Stomach (tissue), 19 donors: ENCODE measurements at places on chromosomes 12 and 14.

- H3K27me3 ChIP-seq = no peaks in the 10 kb centered on the region
- H3K27ac ChIP-seq = no peak overlapping the region
- DNase-seq = no peak
- no peaks in the 10 kb centered on the region for H3K4me1 ChIP-seq
- no peaks in the 10 kb centered on the region for H3K36me3 ChIP-seq
Measured at GRCh38 chr12:106897981-106898901, 57.5 kb upstream of the TMEM263 start.

DNA sequence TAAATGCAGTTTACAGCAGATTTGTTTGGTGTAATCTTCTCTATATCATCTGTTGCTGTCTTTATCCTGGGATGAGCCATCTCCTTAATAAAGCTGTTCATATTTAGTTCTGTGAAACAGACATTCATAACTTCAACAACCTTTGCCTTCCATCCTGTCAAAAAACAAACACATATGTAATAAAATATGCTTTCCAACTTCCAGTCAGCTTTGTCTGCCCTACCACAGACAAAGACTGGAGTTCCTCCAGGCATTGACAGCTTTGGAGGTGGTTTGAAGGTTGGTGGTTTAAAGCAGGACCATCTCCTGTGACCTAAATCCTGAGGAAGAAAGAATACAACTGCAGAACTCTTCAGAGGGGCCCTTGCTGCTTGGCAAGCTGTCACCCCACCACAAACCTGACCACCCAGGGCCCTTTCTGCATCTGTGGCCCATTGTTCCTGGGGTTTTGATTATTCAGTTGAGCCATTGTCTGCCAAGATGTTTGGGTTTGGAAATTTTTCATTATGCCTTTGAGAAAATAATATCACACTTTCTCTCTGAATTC, 28.2 kb upstream of the PTGR2 start:
- H3K4me3 ChIP-seq = no peak overlapping the region
- peaks cover 13% of the 10 kb centered on the region for H3K4me1 ChIP-seq
- H3K27ac ChIP-seq = no peak overlapping the region
- H3K27me3 ChIP-seq = no peaks in the 10 kb centered on the region
- H3K36me3 ChIP-seq = no peaks in the 10 kb centered on the region

GRCh38 chr14:39939023-39939422, 506.8 kb upstream of the FBXO33 start:
- no peaks in the 10 kb centered on the region for H3K36me3 ChIP-seq
- H3K27me3 ChIP-seq = no peaks in the 10 kb centered on the region
- H3K4me1 ChIP-seq = no peaks in the 10 kb centered on the region
- H3K4me3 ChIP-seq = no peak overlapping the region
- DNase-seq = no peak

DNA sequence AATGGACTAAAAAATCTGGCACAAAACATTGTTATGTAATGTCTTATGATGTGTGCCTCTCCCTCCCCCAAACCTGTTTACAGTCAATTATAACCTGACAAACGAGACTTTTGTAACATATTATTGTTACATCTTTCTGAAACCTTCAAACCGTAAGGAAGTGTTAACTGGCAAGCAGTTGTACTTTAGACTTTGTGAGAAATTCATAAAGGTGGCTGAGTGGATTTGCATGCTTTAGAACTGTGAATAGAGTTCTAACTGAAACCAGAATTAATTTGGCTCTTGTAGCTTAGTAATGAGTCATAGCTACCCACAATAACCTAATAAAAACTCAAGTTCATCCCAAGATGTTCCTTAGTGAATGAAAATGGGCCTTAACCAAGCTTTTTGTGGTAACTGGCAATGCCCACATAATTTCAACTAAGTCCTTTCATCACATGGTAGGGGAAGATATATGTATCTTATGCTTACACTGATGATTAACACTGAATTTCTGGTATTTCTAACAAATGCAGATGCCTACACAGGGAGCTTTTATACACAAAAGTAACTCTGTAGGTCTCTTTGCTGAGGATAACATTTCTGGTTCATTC, 29.7 kb downstream of the RAD9B start:
- H3K4me3 ChIP-seq = no peak overlapping the region
- H3K27ac ChIP-seq = no peak overlapping the region
- DNase-seq = peak; percentile 16
- H3K27me3 ChIP-seq = no peaks in the 10 kb centered on the region

DNA sequence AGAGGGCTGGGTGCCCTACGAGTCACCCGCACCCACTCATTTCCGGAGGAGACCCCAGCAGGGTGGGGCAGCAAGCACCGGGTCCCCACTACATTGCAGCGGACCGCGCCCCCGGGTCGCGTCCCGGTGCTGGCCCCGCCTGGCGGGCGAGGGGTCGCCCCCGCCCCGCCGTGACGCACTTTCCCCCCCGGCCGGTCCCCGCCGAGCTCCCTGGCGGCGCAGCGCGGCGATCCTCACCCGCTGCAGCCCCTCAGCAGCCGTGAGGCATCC, 106.1 kb downstream of the PRICKLE1 start:
- peaks cover 7% of the 10 kb centered on the region for H3K27me3 ChIP-seq
- H3K36me3 ChIP-seq = no peaks in the 10 kb centered on the region
- H3K4me3 ChIP-seq = peak overlapping the region; percentile 83
- H3K4me1 ChIP-seq = peaks cover 24% of the 10 kb centered on the region
- peak overlapping the region; percentile 80 for H3K27ac ChIP-seq

- H3K27me3 ChIP-seq = no peaks in the 10 kb centered on the region
- no peak overlapping the region for H3K27ac ChIP-seq
- DNase-seq = no peak
- H3K4me1 ChIP-seq = no peaks in the 10 kb centered on the region
- no peak overlapping the region for H3K4me3 ChIP-seq
- peaks cover 69% of the 10 kb centered on the region for H3K36me3 ChIP-seq
Measured at GRCh38 chr14:73500360-73500759, 9.6 kb downstream of the RIOX1 start.

- H3K4me3 ChIP-seq = no peak overlapping the region
- H3K36me3 ChIP-seq = no peaks in the 10 kb centered on the region
- no peaks in the 10 kb centered on the region for H3K27me3 ChIP-seq
Measured at GRCh38 chr14:106657460-106657859, 1131.1 kb downstream of the TMEM121 start.

GRCh38 chr12:62601765-62602164, 135.1 kb downstream of the MON2 start:
- peaks cover 11% of the 10 kb centered on the region for H3K4me1 ChIP-seq
- H3K36me3 ChIP-seq = no peaks in the 10 kb centered on the region
- DNase-seq = no peak

GRCh38 chr12:24791622-24792021, 157.3 kb downstream of the BCAT1 start:
- H3K36me3 ChIP-seq = no peaks in the 10 kb centered on the region
- no peak overlapping the region for H3K4me3 ChIP-seq
- peak; percentile 7 for DNase-seq
- H3K4me1 ChIP-seq = no peaks in the 10 kb centered on the region

DNA sequence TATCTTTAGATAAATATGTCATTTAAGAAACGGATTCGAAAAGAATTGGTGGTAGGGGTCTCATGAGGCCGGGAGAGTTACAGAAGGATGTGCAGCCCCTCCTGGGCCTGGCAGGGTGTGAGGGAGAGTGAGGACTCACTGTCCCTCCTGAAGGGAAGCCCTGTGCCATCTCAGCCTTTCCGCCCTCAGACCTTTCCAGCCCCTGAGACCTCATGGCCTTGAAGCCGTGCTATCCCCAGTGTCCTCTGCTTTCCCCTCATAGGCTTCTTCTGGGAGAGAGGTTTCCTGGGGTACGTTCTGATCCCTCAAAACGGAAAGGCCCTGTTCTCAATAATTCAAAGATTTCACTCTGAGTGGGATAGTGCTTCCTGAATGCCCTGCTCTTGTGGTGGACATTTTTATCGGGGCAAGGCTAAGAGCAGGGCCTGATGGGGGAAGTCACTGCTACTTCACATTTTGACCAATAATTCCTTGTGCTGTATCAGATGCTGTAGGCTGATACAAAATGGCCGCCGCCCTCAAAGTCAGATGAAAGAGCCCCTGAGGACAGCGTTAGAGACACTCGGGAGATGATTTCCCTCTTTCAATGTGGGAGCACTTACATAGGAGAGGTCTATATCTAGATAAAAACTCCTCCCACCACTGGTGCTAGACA, 1.3 kb downstream of the CD4 start:
- H3K27ac ChIP-seq = peak overlapping the region; percentile 66
- no peak overlapping the region for H3K4me3 ChIP-seq
- no peaks in the 10 kb centered on the region for H3K27me3 ChIP-seq
- DNase-seq = no peak
- peaks cover 15% of the 10 kb centered on the region for H3K4me1 ChIP-seq
- H3K36me3 ChIP-seq = no peaks in the 10 kb centered on the region

- H3K4me3 ChIP-seq = no peak overlapping the region
- H3K36me3 ChIP-seq = no peaks in the 10 kb centered on the region
- peak; percentile 33 for DNase-seq
- no peaks in the 10 kb centered on the region for H3K27me3 ChIP-seq
- H3K27ac ChIP-seq = no peak overlapping the region
Measured at GRCh38 chr12:20778969-20779368, 31.5 kb upstream of the SLCO1B3 start.

DNA sequence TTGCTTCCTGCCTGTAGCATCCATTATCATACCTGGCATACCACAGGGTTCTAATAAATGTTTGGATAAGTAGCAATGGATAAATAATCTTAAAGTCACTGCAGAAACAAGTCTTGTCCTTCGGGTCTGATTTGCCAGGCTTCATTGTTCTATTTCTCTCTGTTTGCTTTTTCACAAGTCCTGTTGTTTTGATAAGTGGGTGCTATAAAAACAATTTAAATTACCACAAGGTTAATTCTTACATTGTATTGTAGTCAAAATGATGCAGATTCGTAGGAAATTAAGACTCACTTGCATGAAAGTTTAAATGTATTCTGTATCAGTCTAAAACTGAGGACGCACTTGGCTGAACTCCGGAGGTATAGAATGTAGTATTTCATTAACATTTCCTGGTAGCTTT, 429.9 kb downstream of the NELL2 start:
- no peaks in the 10 kb centered on the region for H3K36me3 ChIP-seq
- H3K4me3 ChIP-seq = no peak overlapping the region
- no peaks in the 10 kb centered on the region for H3K27me3 ChIP-seq
- H3K27ac ChIP-seq = no peak overlapping the region
- H3K4me1 ChIP-seq = no peaks in the 10 kb centered on the region

- no peaks in the 10 kb centered on the region for H3K36me3 ChIP-seq
- no peak for DNase-seq
Measured at GRCh38 chr14:69886453-69887242, 7.4 kb downstream of the SMOC1 start.

DNA sequence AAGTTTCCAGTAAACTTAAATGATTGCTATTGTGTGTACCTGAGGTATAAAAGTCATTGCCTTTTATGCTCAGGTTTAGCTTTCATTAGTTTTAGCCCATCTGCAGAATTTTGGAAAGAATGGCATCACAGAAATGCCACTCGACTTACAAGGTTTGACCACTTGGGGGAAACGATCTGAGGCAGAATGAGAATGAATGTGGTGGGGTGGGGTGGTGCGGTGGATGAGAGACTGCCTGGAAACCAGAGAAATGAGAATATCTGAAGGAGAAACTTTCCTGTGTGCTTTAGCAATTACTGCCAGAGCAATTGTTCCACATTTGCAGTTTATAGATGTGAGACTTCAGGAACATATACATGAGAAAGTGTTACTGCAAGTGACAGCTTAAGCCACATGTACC, 225.4 kb upstream of the PDE3A start:
- no peaks in the 10 kb centered on the region for H3K36me3 ChIP-seq
- no peaks in the 10 kb centered on the region for H3K27me3 ChIP-seq
- no peak overlapping the region for H3K4me3 ChIP-seq

DNA sequence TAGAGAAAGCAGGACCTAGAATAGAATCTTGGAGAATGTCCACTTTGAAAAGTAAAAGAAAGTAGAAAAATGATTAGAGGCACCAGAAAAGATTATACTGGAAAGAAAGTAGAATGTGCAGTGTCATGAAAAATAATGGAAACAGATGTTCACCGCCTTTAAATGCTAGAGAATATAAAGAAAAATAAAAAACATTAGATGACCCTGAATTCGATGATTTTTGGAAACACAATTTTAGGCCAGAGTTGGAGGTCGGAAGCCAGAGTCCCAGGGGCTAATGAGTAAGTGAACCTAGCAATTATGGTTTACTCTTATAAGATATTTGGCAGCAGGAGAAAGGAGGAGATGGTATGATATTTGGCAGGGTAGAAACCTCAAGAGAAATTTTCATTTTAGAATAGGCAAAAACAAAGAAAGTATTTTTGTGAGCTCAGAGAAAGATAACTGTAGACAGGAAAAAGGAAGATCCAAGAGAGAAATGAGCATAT, 37.7 kb downstream of the GYS2 start:
- H3K27ac ChIP-seq = no peak overlapping the region
- no peak overlapping the region for H3K4me3 ChIP-seq
- no peaks in the 10 kb centered on the region for H3K4me1 ChIP-seq
- no peaks in the 10 kb centered on the region for H3K36me3 ChIP-seq

DNA sequence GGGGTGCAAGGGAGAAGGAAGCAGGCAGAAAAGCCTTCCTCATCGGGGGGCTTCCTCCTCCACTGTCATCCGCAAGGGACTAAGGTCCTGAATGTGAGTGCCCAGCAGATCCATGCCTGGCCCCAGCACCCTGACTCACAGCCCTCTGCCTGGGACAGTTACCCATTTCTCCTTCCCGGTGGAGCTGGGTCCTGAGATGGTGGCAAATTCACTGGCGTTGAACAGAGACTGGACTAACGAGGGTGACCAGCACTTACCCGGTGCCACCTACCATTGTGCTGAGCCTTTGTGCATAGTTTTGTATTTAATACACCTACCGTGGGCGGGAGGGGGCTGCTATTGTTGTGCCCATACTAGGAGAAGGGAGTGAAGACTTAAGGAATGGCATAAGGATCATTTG, 30.9 kb upstream of the PLEKHG6 start:
- no peaks in the 10 kb centered on the region for H3K27me3 ChIP-seq
- no peak for DNase-seq
- no peak overlapping the region for H3K4me3 ChIP-seq
- H3K27ac ChIP-seq = peak overlapping the region; percentile 91
- peaks cover 32% of the 10 kb centered on the region for H3K4me1 ChIP-seq

- no peaks in the 10 kb centered on the region for H3K27me3 ChIP-seq
- H3K36me3 ChIP-seq = no peaks in the 10 kb centered on the region
- DNase-seq = no peak
- no peak overlapping the region for H3K4me3 ChIP-seq
- no peak overlapping the region for H3K27ac ChIP-seq
Measured at GRCh38 chr12:10075451-10075850, 23.3 kb downstream of the CLEC1A start.

DNA sequence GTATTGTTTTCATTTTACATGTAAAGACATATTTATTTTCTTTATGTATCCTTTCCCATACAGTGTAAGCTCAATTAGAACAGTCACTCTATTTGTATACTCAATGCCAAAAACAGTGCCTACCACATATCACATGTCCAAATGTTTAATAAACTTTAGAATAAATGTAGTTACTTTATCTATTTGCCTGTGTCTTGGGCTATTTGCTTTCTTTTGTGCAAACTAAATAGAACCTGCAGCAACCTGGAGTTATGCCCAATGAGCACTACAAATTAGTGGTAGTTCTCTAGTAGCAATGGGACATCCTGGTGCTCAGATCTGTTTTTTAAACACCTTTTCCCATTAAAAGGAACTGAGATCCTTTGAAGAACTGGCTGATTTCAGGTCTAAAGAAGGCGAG, 186.7 kb downstream of the PPFIA2 start:
- H3K4me3 ChIP-seq = no peak overlapping the region
- no peak overlapping the region for H3K27ac ChIP-seq
- no peaks in the 10 kb centered on the region for H3K36me3 ChIP-seq
- no peaks in the 10 kb centered on the region for H3K4me1 ChIP-seq
- H3K27me3 ChIP-seq = no peaks in the 10 kb centered on the region
